ENCODE measurements at places on chromosomes 7 and 10. TPM values are rescaled to one million over a fixed set of nuclear protein-coding genes. Genes with fewer than 3 reads are reported as not detected.

Gene C1QL3
- total RNA-seq: not detected

Gene CD36
- total RNA-seq: not detected

Gene MACC1
- total RNA-seq: not detected

Gene EVX1
- total RNA-seq: 0.13 TPM

Gene MCM10
- total RNA-seq: 22.3 TPM

Gene AQP1
- total RNA-seq: 0.52 TPM

Gene FRA10AC1
- 4.6 TPM for total RNA-seq

Gene POLR2J
- 107 TPM for total RNA-seq

Gene PNLIP
- not detected for total RNA-seq

Gene ZNF3
- total RNA-seq: 19.8 TPM

Gene PGAM2
- total RNA-seq: not detected

Gene POLR2J2
- 0.58 TPM for total RNA-seq

Gene PRR15
- total RNA-seq: 4.0 TPM

Gene AOAH
- 0.15 TPM for total RNA-seq

Gene TMEM273
- not detected for total RNA-seq

Gene SYT15
- total RNA-seq: 2.7 TPM

Gene NPTX2
- total RNA-seq: 0.12 TPM

Gene NAPEPLD
- 3.9 TPM for total RNA-seq

Gene EN2
- total RNA-seq: 0.85 TPM

Gene ADGRA1
- 0.26 TPM for total RNA-seq

Gene C10orf90
- 2.7 TPM for total RNA-seq

Gene KCND2
- total RNA-seq: not detected

Gene DYNC1I1
- 0.15 TPM for total RNA-seq

Gene NHLRC2
- 8.7 TPM for total RNA-seq

Gene C7orf33
- total RNA-seq: not detected

Gene XRCC2
- 4.8 TPM for total RNA-seq

Gene SCART1
- total RNA-seq: 0.22 TPM

Gene NPFFR1
- total RNA-seq: not detected

Gene HEPACAM2
- total RNA-seq: not detected

Gene TPK1
- total RNA-seq: 3.6 TPM

Gene NKX2-3
- not detected for total RNA-seq

Gene MYH16
- total RNA-seq: 0.39 TPM

Gene GIMAP6
- total RNA-seq: not detected

Gene WEE2
- total RNA-seq: not detected

Gene CAMK1D
- 7.8 TPM for total RNA-seq

Gene CCL24
- total RNA-seq: not detected

Gene HILPDA
- 23.0 TPM for total RNA-seq

Gene DNAJC2
- 36.0 TPM for total RNA-seq
